Osteocyte (in vitro differentiated cells): ENCODE measurements at places on chromosomes 12 and 14. TPM values are rescaled to one million over a fixed set of nuclear protein-coding genes. Genes with fewer than 3 reads are reported as not detected.
A peak's percentile ranks its signal among the peaks of the same experiment; 100 is the strongest.

The KRT73 gene
- total RNA-seq = not detected in 2 replicates

DNA sequence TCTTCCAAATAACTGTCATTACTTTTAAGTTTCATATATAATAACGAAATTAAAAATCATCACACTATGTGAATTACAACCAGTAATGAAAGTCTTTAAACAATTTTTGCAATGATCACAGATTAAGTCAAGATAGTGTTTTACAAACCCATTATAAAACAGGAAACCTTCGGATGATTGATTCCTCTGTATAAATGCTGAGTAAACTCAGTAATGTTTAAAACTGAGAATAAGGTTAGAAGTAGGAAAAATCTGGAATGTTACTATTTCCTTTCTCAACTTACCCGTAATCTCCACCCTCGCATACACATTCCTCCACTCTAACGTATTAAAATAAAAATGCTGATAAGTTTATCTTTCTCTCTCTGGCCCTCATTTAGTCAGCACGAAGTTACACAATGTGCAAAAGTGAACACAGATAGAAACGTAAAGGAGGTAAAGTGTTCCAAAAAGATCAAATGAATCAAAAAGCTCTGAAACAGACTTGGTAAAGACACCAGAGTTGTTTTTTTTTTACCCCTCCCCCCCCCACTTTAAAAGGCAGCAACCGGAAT is 1.6 kb downstream of the ZFC3H1 start:
- H3K4me3 ChIP-seq = peak overlapping the region; percentile 99
- H3K27ac ChIP-seq = peak overlapping the region; percentile 100
- H3K27me3 ChIP-seq = no peaks in the 10 kb centered on the region
- peaks cover 33% of the 10 kb centered on the region for H3K4me1 ChIP-seq
- H3K36me3 ChIP-seq = peaks cover 23% of the 10 kb centered on the region

- no peaks in the 10 kb centered on the region for H3K27me3 ChIP-seq
- no peak for DNase-seq
- no peaks in the 10 kb centered on the region for H3K4me1 ChIP-seq
- peaks cover 9% of the 10 kb centered on the region for H3K36me3 ChIP-seq
- no peak overlapping the region for H3K4me3 ChIP-seq
These were observed 99.0 kb downstream of the NUBPL start for GRCh38 chr14:31660191-31660590.

GRCh38 chr12:2836574-2836973 is 1.7 kb upstream of the NRIP2 start:
- no peak overlapping the region for H3K4me3 ChIP-seq
- no peak for DNase-seq
- peaks cover 13% of the 10 kb centered on the region for H3K36me3 ChIP-seq
- peaks cover 15% of the 10 kb centered on the region for H3K4me1 ChIP-seq

GRCh38 chr14:49280566-49280965 is 305.6 kb downstream of the RPS29 start:
- no peaks in the 10 kb centered on the region for H3K27me3 ChIP-seq
- no peak overlapping the region for H3K27ac ChIP-seq
- DNase-seq = no peak
- no peaks in the 10 kb centered on the region for H3K4me1 ChIP-seq
- H3K4me3 ChIP-seq = no peak overlapping the region

The RTL1 gene
- not detected in 2 replicates for total RNA-seq

- no peak for DNase-seq
- peaks cover 5% of the 10 kb centered on the region for H3K36me3 ChIP-seq
- no peak overlapping the region for H3K27ac ChIP-seq
- H3K4me3 ChIP-seq = no peak overlapping the region
- H3K4me1 ChIP-seq = peaks cover 42% of the 10 kb centered on the region
These were observed 12.6 kb downstream of the SETD3 start for GRCh38 chr14:99468081-99468480.
